Activated CD8-positive, alpha-beta memory T cell treated with anti-CD3 and anti-CD28 coated beads for 48 hours (primary cell): ENCODE measurements at places on chromosomes 1 and 21.

GRCh38 chr1:174266476-174266875, 107.2 kb downstream of the RABGAP1L start:
- DNase-seq = no peak

DNA sequence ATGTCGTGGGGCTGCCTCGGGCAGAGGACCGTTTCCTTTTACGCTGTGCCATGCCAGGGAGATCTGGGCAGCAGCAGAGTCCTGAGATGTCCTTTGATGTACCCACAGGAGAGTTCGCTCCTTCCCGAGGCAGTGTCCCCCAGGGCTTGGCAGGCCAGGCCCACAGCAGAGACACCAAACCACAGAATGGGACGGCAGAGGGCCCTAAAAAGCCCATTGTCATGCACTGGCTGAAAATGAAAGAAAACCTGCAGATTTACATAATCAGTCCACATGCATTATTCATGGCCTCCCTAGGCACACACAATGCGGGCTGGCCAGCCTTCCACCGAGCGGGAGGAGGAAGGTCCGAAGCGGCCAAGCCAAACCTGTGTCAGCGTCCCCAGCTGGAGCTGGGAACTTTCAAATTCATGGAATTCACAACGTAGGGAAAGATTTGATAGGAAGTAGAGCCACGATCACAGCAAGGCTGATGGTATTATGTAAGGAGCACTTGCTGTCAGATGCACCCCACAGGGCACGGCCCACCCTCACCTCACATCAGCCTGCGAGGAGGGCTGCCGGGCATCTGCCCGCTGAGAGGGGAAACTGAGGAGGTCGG, 25.3 kb upstream of the EFHD2 start:
- no peak for DNase-seq

DNA sequence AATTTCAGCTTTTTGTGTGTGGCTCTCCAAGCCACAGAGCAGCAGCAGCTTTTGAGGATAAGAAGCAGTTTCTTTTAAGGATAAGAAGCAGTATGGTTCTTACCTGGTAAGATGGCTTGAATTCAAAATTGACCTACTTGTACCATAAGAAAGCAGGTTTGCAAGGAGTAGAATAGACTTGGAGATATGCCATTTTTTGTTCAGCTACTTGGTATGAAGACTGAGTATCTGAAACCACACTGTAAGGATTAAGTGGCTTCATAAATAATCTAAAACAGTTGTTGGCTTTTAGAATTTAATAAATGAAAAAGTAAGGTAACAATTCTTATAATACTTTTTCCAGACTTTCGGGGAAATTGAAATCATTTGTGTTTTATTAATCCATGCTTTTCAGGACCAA, 74.2 kb downstream of the ATF6 start:
- no peak for DNase-seq

DNA sequence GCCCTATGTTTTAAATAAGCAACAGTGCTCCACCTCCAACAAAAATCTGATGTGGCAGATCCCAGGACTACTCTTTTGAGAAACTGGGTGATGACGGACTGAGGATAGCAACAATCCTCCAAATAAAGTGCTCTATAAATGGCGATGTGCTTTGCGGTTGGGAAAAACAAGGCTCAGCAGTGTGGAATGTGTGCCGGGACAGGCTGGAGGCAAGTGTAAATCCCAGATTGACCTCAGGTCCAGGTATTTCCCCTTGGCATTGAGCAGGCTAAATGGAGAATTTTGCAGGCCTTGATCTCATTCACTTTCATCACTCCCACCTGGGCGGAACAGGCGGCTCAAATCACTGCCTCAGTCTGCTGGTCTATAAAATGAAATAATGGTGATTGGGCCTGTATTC, 35.1 kb downstream of the LRRC42 start:
- no peak for DNase-seq

DNA sequence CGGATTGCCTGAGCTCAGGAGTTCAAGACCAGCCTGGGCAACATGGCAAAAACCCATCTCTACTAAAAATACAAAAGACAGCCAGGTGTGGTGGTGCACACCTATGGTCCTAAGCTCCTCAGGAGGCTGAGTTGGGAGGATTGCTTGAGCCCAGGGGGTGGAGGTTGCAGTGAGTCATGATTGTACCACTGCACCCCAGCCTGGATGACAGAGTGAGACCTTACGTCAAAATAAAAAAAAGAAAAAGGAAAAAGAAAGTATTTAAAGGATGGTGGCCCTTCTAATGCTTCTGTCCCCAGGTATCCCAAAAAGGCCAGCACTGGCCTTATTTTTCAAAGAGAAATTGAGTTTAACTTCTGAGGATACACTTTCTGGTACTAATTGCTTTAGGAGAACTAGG, 1.7 kb downstream of the IKBKE start:
- DNase-seq = no peak

- DNase-seq = no peak
Measured at GRCh38 chr1:39036678-39037077, 10.5 kb downstream of the NDUFS5 start.

GRCh38 chr1:68234094-68234493, 1.8 kb upstream of the WLS start:
- DNase-seq = no peak

DNA sequence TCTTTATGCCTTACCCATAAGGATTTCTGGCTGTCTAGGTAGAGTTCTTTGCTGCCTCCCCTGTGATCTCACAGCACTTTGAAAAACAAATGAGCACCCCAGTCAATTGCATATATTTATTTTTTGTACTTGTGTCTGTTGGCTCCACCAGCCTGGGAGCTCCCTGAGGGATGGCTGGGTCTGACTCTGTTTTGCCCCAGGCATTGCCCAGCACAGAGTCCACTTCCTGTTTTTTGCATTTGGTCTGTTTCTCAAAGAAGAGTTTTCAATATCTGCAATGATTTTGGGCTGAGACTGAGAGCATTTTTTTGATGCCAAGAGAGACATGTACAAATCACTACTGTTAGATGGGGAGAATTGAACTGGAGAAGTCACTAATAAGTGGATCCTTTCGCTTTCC, 125.0 kb downstream of the FOXD2 start:
- DNase-seq = no peak

GRCh38 chr1:9111957-9112356, 16.9 kb downstream of the GPR157 start:
- no peak for DNase-seq

- no peak for DNase-seq
Measured at GRCh38 chr21:45496968-45497845, 45.0 kb downstream of the SLC19A1 start.

GRCh38 chr1:66652556-66652955, 99.7 kb upstream of the DYNLT5 start:
- DNase-seq = no peak

GRCh38 chr1:219731771-219732170, 118.9 kb upstream of the ZC3H11B start:
- no peak for DNase-seq

- DNase-seq = no peak
Measured at GRCh38 chr1:168170564-168171508, 7.9 kb upstream of the TIPRL start.

GRCh38 chr1:228944935-228945371, 209.7 kb downstream of the RHOU start:
- DNase-seq = no peak

DNA sequence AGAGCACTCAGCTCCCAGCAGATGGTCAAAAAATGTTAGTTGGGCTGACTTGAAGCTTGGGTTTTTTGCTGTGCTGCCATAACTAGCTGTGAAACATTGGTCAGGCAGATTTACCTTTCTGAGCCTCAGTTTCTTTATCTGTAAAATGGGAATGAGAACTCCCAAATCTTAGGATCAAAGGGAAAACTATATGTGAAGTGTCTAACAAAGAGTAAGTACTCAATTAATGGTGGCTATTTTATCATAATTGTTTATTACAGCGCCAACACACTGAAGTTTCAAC, 164.2 kb upstream of the POU3F1 start:
- DNase-seq = no peak

DNA sequence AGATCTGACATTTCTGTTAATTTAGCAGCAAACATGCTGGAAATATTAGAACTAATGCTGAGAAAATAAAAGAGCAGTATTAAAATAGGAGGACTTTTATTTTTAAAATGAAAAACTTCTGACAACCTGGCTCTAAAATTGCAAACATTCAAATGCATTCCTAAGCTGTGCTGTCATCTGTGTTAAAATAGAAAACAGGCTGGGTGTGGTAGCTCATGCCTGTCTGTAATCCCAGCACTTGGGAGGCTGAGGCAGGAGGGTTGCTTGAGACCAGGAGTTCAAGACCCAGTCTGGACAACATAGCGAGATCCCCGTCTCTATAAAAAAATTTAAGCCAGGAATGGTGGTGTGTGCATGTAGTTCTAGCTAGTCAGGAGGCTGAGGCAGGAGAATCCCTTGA, 44.6 kb downstream of the MIGA1 start:
- DNase-seq = no peak

- DNase-seq = no peak
Measured at GRCh38 chr1:28899267-28899666, 15.1 kb upstream of the EPB41 start.

DNA sequence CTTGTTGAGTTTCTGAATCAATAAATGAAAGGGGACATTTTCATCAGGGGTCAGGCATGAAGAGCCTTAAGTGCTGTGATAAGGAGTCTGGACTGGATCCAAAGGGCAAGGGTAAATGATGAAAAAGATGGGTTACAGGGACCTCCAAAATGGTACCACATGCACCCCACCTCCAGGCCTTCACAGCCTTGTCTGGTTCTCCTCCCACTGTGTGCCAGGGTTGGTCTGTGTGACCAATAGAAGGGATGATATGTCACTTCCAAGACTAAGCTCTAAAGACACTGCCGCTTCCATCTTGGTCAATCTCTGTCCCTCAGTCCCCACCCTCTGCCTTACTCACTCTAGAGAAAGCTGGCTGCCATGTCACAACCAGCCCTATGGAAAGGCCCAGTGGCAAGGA, 140.6 kb downstream of the ZNF281 start:
- no peak for DNase-seq

DNA sequence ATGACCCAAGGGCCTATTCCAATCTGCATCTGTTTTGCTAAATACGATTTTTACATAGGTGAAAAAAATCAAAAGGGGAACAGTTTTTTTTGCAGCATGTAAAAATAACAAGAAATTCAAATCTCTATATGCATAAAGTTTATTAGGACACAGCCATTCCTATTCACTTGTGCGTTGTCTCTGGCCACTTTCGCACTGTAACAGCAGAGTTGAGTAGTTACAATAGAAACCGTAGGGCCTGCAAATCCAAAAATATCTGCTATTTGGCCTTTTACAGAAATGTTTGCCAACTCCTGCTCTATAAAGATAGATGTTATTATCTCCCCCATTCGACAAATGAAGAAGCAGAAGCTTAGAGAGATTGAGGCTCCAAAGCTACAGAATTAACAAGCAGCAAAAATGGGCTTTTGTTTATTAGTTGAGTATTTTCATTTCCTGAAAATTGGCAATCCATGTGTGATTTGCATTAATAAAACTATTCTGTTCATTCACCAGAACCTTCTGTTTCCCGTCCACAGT, 5.5 kb downstream of the DYNLT5 start:
- no peak for DNase-seq

GRCh38 chr1:216596281-216596862, 126.9 kb downstream of the ESRRG start:
- no peak for DNase-seq

GRCh38 chr1:40315795-40316594, 1.1 kb downstream of the COL9A2 start:
- DNase-seq = peak; percentile 25

- no peak for DNase-seq
Measured at GRCh38 chr1:160811147-160811546, 15.2 kb downstream of the LY9 start.

- DNase-seq = no peak
Measured at GRCh38 chr1:202662081-202662480, 48.2 kb downstream of the SYT2 start.

DNA sequence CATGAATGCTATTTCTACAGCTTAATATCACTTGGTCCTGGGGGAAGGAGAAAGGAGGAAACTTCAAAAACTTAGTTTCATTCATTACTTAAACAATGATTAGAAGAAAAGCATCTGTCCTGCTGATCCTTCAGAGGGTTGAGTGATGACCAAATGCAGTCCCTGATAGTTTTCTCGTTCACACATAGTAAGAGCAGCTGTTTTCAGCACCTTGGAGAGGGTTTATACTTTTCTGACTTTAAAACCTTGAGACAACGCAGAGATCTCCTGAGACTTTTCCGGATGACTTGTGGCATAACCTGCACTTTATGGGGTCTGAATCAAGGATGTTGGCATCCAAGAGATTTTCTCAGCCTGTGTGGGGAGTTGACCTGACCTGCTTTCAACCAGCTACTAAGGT, 94.0 kb upstream of the KCND3 start:
- DNase-seq = no peak
